ENCODE measurements at places on chromosomes 12 and 14. TPM values are rescaled to one million over a fixed set of nuclear protein-coding genes. Genes with fewer than 3 reads are reported as not detected.

The POTEG gene
- total RNA-seq = not detected

DNA sequence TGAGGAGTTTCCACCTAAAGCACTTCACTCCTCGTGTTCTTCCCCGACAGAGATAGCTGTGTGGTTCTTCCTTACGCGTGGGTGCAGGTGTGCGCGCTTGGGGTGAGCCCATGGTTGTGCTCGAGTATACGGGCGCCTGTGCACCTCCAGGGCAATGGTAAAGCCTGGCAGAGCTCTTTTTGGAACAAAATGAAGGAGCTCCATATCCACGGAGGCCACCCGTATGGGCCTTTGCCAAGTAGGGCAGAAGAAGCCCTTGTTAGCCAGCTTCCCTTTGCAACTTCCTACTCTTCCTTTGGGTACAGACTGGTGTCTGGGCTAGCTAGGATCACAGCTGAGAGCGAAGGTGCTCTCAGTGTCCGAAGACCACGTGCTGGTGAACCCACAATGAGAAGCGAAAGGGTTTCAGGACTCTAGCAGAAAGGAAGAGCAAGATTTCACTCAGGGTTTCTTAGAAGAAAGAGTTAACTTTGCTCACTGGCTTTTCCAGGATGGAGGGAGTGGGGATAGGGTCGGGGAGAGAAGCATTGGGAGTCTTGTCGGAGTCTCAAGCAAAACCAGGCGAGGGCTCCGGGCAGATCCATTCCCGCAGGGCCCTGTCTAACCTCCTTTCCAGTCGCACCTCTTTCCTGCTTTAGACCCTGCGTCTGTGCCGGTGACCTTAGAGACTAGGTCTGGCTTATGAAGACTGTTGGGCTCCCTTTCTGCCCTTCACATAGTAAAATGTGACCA lies 960 bp upstream of the LRFN5 start:
- no peak for DNase-seq

DNA sequence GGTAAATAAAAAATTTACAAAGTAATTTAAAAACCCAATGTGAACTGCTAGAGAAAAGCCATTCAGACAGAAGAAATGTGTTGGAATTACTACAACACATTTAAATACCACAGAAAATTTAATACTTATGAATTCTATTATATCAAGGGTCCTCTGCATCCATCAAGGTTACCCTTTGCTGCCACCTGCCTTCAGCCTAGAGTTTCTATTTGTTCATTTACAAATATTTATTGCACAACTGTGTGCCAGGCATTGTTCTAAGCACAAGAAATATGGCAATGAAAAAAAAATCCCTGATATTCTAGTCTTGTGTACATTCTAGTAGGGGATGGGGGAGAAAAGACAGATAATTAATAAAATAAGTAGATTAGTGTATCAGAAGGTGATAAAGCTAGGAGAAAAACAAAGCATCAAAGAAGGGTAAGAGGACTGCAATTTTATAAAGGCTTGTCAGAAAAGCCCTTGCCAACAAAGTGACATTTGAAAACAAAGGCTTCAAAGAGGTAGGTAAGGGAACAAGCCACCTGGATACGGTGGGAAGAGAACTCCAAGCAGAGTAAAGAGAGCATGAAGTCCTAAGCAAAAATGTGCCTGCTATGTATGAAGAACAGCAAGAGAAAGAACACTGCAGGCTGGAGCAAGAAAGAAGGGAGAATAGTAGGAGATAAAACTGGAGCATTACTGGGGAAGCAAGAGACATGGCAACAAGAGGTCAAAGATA lies 59.1 kb upstream of the SLC6A13 start:
- peak; percentile 51 for DNase-seq

GRCh38 chr12:45268672-45269411 lies 52.9 kb downstream of the ANO6 start:
- DNase-seq = peak; percentile 91

DNA sequence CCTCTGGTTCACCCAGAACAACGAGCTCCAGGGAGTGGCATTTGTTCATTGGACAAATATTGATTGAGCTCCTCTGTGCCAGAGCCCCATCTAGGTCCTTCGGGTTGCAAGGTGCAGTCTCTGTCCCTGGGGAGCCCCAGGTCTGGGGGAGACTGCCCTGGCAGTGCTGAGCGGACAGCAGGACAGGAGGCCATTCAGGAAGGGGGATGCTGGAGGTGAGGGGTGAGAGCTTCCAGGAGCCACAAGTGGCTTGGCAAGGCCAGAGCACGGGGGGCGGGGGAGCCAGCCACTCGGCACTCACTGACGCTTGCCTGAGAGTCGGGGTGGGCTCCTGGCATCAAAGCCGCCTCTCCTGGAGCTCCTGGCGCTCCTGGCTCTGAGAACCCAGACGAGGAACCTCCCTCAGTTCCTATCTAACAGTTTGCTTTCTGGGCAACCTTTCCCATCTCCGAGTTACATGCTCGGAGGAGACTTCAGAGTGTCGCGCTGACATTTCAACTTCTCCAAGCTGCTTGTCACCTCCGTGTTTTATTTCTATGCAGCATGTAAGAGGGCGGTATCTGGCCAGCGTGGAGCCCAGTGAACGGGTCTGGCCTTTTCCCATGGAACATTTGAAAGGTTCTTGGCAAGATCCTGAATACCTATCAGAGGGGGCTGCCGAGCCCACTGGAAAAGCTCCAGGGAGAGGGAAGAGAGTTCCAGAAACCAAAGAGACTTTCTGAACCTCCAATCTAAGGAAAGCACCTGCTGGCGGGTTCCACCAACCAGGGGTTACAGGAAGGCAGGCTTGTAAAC lies 62.0 kb upstream of the BCL11B start:
- DNase-seq = no peak

DNA sequence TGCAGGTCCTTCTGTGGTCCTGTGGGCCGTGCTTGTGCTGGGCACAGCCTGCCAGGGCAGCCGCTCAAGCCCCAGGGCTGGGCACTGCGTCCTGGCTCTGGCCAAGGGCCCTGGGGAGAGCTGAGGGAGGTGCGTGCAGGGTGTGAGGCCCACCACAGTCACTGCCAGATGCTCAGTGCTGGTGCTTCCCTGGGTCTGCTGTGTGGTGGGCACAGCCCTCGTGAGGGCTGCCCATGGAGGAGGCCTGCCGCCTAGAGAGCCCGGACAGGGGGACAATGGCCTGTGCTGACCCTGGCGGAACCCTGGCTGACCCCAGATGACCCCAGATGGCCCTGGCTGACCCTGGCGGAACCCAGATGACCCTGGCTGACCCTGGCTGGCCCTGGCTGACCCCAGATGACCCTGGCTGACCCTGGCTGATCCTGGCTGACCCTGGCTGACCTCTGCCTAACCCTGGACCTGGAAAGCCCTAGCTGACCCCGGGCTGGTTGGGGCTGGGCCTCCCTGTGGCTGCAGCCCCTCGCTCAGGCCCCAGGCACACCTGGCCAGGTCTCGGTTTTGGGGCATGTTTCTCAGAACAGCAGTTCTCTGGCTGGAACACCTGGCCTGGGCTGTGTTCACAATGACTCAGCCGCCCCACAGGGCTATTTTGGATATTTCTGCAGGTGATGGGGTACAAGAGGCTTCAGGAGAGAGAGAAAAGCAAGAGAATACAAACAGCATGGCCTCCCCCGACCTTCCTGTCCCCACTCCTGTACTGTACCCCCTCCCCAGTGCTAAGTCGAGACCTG lies 55.4 kb downstream of the TMEM121 start:
- no peak for DNase-seq

DNA sequence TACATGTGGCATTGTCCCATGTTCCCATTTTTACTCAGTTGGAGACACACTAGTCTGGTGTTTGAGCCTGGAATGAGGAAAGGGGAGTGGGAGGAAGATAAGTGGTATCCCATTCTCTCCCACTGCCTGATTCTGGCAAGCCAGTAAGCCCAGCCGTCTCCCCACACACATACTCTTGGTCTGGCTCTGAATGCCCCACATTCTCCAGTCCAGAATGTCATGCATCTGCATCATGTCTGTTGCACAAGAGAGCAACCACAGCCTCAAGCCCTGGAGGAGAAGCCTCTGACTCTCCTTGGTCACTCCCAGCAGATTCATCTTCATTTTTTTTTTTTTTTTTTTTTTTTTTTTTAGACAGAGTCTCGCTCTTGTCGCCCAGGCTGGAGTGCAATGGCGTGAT lies 48.0 kb downstream of the DRAM1 start:
- DNase-seq = peak; percentile 96

DNA sequence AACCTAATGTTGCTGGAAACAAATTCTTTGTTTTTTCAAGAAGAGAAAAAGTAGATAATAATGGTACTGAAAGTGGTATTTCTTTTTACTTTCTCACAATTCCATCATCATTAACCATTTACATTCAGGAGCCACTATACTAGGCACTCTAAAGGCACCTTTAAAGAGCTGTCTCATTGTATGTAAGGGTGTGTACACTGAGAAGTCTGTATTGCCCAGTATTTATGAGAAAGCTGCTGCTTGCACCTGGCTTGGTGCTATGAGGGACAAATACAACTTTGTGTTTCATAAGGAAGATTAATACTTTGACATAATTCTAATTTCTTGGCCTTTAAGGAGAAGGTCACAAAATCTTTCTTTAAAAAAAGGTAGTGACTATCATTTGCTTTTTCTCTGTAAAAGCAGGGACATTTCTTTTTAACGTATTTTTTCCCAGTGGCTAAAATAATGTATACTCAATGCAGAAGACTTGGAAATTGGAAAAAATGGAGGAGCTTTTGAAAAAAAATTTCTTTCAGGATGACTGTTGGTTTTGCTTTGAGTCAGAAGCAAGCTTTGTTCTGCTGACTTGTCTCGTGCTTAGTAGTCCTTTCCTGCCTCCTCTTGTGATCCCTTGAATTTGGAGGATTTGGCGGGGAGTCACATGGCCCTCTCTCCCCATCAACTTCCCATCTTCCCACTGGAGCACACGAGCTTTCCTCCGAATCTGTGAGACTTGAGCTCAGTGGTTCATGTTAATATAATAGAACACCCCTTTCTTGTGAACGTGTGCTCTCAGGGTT lies 50.1 kb downstream of the RASSF3 start:
- no peak for DNase-seq

DNA sequence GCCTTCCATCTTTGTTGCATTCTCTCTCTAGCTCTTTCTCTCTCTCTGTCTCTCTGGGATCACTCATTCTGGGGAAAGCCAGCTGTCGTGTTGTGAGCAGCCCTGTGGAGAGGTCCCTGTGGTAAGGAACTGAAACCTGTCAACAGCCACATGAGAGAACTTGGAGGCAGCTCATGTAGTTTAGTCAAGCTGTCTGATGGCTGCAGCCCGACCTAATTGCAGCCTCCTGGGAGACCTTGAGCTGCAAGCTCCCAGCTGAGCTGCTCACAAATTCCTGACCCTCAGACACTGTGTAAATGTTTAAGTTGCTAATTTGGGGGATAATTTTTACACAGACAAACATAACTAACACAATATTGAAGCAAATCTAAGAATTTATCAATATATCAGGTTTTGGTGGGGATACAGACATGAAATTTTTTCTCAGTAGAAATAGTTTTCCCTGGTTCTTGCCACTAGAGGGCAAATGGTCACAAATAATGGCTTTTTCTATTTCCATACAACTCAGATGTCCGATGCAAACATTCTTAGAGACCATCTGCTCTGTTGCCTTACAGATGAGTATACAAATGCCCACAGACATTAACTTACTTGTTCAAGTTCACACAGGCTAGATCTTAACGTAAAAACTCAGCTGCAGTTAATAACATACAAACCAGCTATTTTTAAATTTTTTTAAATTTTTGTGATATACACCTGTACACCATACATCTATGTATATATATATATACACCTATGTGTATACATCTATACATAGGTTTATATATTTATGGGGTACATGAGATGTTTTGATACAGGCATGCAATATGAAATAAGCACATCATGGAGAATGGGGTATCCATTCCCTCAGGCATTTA lies 15.5 kb upstream of the KRR1 start:
- DNase-seq = peak; percentile 46

DNA sequence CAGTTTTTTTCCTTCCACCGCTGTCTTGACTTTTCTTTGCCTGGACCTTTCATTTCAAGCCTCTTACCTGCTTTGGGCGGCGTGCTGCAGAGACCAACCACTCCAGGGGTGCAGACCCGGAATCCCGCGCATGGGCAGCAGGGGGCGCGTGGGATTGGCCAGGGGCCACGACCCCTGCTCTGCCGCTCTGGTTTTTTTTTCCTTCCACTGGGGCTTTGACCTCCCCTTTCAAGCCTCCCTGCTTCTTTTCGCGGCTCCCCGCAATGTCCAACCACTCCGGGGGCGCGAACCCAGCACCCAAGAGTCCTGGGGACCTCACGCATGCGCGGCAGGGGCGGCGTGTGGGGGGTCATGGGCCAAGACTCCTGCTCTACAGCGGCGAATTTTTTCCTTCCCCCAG lies 325.1 kb downstream of the ALG10 start:
- no peak for DNase-seq

The GLS2 gene
- total RNA-seq = 1.6 TPM

DNA sequence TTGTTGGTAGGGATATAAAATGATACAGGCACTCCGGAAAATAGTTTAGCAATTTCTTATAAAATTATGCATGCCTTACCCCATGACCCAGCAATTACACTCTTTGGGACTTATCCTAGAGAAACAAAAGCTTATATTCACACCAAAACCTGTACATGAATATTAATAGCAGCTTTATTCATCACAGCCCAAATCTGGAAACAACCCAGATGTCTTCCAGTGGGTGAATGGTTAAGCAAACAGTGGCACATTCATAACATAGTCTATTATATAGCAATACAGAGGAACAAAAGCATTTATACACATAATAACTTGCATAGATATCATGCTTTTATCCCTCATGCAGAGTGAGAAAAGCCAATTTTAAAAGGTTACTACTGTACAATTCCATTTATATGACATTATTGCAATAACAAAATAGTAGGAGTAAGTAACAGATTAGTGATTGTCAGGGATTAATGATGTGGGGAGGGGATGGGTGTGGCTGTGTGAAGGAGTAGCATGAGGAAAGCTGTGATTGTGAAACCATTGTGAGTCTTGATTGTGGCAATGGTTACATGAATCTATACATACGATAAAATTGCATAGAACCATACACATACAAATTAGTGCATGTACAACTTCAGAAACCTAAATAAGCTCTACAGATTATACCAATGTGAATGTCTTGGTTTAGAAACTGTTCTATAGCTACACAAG lies 363.1 kb upstream of the OR4E1 start:
- DNase-seq = no peak
